ENCODE measurements at places on chromosomes 4 and X.

DNA sequence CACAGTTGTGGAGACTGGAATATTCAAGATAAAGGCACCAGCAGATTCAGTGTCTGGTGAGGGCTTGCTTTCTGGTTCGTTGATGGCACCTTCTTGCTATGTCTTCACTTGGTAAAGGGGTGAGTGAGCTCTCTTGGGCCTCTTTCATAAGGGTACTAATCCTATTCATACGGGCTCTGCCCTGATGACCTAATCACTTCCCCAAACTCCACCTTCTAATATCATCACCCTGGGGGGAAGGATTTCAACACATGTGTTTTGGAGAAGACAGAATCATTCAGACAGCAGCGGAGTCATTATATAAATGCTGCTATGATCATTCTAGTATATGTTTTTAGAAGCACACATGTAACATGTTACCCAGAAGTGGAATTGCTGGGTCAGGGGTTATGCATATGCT lies 295.3 kb upstream of the CTSO start:
- no peak for DNase-seq

- DNase-seq, result no peak
Measured at GRCh38 chr4:182139491-182139890, 103.7 kb upstream of the TENM3 start.

GRCh38 chrX:136209016-136209738 lies 42.0 kb downstream of the MAP7D3 start:
- no peak for DNase-seq

- DNase-seq, result no peak
Measured at GRCh38 chr4:182752158-182752910, 164.9 kb downstream of the DCTD start.

DNA sequence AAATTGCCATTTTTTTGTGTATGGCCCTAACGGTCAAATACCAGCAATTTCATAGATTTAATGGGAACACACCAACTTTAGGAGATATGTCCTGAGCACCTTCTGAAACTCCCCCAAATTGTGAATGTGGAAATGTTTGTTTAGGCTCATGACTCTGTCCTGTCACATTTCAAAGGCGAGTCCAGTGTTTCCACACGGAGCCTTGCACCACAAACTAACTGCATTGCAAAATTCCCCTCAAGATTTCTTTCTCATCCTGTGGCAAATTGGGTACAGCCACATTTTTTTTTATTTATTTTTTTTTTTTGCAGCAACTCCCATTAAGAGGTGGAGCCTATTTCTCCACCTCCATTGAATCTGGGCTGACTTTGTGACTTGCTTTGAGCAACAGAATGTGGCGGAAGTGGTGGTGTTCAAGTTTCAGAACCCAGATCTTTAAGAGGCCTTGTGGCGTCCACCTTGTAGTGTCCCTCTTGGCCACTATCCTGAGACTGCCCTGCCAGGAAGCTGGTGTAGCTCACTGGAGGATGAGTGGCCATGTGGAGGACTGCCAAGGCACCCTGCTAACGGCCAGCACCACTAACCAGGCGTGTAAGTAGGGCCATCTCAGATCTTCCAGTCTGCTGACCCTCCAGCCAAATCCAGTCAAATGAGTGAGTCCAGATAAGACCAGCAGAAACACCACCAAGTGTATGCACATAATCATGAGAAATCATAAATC lies 172.4 kb upstream of the SCML1 start:
- DNase-seq, result no peak

DNA sequence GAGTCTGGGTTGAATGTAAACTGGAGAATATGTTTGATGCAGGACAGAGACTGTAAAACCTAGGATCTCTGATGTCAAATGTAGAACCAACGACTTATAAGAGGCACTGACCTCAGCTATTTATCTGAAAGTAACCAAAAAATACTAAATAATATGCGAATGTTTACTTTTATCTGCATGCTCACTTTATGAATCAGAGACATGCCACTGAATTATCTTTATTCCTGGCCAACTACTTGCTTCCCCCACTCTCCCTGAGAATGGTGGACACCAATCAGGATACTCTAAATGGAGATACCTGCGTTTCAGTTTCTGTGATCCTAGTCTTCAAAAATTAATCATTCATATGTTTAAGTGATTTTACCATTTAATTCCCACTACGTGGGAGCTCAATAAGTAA lies 1038.4 kb upstream of the PABPC4L start:
- no peak for DNase-seq

GRCh38 chr4:153115322-153116290 lies 88.6 kb upstream of the TRIM2 start:
- DNase-seq, result no peak

GRCh38 chrX:49748211-49748956 lies 52.6 kb upstream of the PAGE1 start:
- DNase-seq, result no peak

DNA sequence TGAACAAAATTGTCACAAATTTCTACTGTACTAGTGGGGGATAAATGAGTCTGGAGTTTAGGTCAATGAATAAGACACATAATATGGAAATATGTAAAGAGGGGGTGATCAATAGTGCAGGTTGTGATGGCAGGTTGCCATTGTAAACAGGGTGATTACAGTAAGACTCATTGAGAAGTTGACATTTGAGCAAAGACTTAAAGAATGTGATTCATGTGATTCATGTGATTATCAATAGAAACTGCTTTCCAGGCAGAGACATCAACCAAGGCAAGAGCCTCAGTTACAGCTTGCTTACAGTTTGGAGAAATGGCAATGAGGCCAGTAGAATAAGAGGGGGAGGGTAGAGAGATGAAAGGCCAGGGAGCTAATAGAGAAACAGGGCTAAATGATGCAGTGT lies 45.8 kb upstream of the GIMD1 start:
- no peak for DNase-seq

GRCh38 chr4:152968806-152969394 lies 32.8 kb downstream of the FHDC1 start:
- no peak for DNase-seq

DNA sequence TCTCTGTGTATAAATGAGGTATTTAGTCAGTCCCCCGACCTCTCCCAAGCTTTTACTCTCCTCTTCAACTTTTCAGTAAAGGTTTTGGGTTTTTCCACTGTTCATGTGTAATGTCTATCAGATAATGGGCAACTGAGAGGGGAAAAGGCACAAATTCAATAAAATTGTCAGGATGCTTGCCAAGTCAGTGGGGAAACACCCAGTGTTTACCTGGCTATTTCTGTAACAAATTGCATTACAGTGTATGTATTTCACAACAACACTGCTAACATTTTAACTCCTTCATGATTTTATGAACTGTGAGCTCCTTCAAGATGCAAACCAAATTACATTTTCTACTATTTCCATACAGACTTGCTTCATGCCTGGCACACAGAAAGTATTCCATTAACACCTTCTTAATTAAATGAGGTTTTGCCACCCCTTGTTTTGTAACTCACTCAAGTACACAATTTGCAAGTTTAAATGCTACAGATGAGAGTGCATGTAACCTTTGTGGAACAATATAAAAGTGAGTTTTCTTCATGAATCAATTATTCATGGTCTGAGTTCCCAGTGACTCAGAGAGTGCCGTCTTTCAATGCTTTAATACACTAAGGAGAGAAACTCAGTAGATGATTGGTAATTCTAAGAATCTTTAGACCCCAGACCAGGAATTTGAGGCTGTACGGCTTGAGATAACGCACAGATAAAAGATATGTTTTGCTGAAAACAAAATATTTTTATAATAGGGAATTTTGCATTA lies 149.8 kb upstream of the TLL1 start:
- DNase-seq, result no peak

DNA sequence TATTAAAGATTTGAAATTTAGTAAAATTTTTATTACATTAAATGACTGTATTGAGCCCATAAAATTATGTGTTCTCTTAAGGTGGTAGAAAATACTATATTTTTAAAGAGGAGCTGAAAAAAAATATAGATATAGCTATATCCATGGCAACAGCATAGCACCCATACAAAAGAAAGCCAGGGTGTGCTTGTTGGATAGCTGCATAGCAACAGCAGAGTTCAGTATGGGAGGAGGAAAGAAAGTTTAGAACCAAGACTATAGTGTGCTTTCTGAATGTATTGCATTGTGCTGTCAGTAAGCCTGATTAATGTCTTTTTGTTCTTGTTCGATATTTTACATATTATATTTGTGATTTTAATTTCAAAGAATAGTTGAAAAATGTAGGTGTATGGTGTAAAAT lies 78.4 kb downstream of the GRID2 start:
- no peak for DNase-seq

DNA sequence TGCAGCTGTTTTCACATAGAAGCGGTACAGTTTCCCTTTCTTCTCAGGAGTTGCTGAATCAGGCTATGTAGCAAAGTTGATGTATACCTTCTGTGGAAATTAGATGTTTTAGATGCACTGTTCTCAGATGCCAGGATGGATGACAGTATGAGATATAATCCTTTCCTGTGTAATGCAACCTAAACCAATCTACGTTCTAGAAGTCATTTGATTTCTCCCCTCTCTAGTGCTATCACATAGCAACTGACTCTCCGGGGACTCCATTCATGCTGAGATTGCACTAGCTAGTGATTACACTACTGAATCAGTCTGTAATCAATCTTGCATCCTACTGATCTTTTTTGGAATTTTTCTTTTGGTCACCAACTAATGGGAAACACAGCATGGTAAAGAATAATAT lies 1881.7 kb downstream of the PCDH7 start:
- DNase-seq, result no peak

DNA sequence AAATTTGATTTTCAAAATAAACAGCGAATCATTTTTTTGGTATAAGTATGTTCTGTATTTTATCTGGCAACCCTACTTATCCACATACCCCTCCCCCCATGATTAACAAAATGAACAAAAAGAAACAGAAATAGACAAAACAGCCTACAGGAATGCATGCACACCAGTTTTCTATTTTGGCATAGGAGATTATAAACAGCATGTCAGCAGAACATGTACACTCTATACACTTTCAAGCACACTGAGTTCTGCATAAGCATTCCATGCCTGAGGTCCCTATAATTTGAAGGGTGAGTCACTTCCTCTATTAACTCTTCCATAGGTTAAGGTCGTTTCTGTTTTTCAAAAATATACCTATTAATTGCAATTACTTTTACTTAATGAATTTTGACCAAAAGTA lies 28.0 kb upstream of the ZNF280C start:
- DNase-seq, result no peak

DNA sequence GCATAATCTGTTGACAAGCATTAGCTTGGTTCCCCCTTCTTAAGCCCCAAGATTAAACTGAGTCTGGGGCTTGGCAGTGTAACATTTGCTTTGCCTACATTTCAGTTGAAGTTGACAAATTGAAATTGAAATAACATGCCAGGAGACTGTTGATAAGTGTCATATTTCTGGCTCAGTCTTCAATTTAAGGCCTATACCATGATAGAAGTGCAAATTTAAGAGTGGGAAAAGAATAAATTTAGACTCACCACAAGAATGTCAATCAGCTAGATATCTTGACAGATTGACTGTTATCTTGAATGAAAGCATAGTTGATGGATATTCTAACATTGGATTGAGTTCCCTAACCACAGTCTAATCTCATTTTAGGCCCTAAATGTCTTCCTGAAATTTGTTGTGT lies 117.6 kb downstream of the MAGEB17 start:
- DNase-seq, result no peak

- DNase-seq, result no peak
Measured at GRCh38 chr4:8176547-8177399, 18.2 kb upstream of the ABLIM2 start.

GRCh38 chrX:33188881-33189280 lies 22.5 kb downstream of the DMD start:
- no peak for DNase-seq

DNA sequence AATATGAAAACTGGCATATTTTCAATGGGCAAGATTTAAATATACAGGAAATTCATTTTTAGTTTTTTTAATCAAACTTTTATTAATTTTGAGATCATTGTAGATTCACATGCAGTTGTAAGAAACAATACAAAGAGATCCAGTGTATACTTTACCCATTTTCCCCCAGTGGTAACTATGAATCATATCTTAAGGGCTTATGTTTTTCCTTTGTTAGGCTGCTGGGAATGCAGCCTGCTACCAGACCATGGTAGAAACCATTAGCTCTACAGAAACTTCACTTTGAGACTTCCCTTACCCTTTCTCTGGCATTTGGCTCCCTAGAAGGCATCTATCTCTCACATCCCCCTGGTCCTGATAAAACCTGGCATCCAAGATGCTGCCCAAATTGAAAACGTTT lies 147.6 kb upstream of the EOLA2 start:
- no peak for DNase-seq

Measured in NCI-H2227 treated with DMSO at 0.1 percent for 48 hours (cell line).